Esophagus squamous epithelium (tissue), 5 donors: ENCODE measurements at places on chromosomes 13 and 19.

- DNase-seq: no peak
These were observed 351.7 kb upstream of the ARGLU1 start for GRCh38 chr13:106919638-106920037.

DNA sequence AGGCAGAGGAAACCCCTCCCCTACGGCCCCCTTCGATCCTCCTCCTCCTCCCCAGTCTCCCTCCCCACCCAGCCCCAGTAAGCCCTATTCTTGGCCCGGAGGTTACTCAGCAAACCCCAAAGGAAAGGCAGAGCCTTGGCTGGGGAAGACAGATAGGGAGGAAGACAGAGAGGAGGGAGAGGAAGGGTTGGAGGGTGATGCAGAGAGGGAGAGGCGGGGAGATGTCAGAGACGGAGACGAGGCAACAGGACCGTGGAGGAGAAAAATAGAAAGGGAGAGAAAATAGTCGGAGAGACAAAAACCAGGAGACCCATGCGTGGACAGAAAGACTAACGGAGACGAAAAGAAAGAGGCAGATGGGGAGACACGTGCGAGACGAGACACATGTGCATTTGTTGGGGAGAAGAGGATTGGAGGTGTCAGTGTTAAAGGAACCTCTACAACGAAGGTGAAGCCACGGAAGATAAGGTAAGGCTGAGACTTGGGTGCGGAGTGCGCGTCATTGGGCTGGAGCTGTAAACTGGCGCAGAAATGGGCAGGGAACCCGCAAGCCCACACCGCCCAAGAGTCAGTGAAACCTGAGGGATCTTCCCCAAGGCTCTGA lies 2.9 kb downstream of the TGFB1 start:
- DNase-seq: no peak

DNA sequence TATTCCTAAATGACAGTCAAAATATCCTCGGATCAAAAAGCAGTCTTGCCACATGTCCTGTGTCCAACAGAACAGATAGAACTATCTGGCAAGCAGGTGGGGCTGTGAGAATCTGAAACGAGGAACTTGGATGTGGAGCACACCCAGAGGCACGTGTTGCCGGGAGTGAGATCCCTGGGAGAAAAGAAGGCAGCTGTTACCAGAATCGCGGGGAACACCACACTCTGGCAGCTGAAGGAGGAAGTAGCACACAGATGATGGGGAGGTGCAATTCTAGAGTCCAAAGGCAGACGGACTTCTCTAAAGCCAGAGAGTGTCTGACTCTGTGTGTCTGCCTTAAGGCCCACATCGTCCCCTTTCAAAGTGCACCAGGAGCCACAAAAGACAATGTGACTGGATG lies 22.3 kb downstream of the SLC7A1 start:
- peak; percentile 2 for DNase-seq

GRCh38 chr13:76885203-76886004 lies 801 bp downstream of the KCTD12 start:
- DNase-seq: peak; percentile 21

GRCh38 chr13:34344816-34345215 lies 526.9 kb downstream of the RFC3 start:
- no peak for DNase-seq

DNA sequence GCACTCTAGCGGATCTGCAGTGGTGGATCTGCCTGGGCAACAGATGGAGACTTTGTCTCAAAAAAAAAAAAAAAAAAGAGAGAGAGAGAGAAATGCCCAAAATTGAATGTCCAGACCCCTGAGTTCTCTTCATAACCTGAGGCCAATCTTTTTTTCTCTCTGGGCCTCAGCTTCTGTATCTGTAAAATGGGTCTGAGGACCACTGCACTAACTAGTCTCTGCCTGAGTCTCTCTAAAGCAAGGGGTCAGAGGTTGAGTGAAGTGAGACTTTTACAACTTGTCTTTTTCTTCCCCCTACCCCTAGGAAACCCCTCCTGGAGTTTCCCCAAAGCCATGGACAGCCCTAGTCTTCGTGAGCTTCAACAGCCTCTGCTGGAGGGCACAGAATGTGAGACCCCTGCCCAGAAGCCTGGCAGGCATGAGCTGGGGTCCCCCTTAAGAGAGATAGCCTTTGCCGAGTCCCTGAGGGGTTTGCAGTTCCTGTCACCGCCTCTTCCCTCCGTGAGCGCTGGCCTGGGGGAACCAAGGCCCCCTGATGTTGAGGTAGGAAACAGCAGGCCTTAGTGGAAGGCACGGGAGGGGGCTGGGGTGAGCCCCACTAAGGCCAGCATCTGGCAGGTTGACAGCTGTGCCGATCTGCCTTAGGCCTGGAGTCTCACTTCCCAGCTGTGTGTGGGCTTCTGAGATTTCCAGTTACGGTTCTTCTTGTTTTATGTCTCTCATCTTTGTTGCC lies 1.8 kb downstream of the TMEM91 start:
- DNase-seq: no peak

- DNase-seq: no peak
These were observed 10.5 kb upstream of the PLIN3 start for GRCh38 chr19:4877753-4878490.

GRCh38 chr19:51137792-51138425 lies 4.2 kb upstream of the SIGLEC7 start:
- no peak for DNase-seq

- DNase-seq: no peak
These were observed 4.9 kb downstream of the ERCC1 start for GRCh38 chr19:45418802-45419201.

GRCh38 chr19:55239004-55239403 lies 10.4 kb upstream of the TMEM86B start:
- no peak for DNase-seq
